ENCODE measurements at places on chromosomes 2 and 18. TPM values are rescaled to one million over a fixed set of nuclear protein-coding genes. Genes with fewer than 3 reads are reported as not detected.

The SCYGR4 gene
- polyA plus RNA-seq: not detected

The CPO gene
- 1.0 TPM for polyA plus RNA-seq

The ANKRD62 gene
- 0.06 TPM for polyA plus RNA-seq

The KCNJ3 gene
- polyA plus RNA-seq: 7.0 TPM

The TANC1 gene
- polyA plus RNA-seq: 59.6 TPM

The MAPK4 gene
- polyA plus RNA-seq: 8.5 TPM

The REG3A gene
- not detected for polyA plus RNA-seq

The RAMP1 gene
- 7.3 TPM for polyA plus RNA-seq

The NYAP2 gene
- 0.08 TPM for polyA plus RNA-seq

The NT5DC4 gene
- polyA plus RNA-seq: 0.13 TPM

The CYTIP gene
- 1.7 TPM for polyA plus RNA-seq

The ELOA2 gene
- polyA plus RNA-seq: 0.13 TPM

The BCL11A gene
- 15.3 TPM for polyA plus RNA-seq

The ATP8B1 gene
- 26.1 TPM for polyA plus RNA-seq

- DNase-seq: no peak
These were observed 4.1 kb upstream of the PRR30 start for GRCh38 chr2:27143285-27143684.

- no peak for DNase-seq
These were observed 344.3 kb upstream of the KCNH7 start for GRCh38 chr2:163182764-163183354.

- no peak for DNase-seq
These were observed 390.6 kb upstream of the PKDCC start for GRCh38 chr2:41657226-41657625.

DNA sequence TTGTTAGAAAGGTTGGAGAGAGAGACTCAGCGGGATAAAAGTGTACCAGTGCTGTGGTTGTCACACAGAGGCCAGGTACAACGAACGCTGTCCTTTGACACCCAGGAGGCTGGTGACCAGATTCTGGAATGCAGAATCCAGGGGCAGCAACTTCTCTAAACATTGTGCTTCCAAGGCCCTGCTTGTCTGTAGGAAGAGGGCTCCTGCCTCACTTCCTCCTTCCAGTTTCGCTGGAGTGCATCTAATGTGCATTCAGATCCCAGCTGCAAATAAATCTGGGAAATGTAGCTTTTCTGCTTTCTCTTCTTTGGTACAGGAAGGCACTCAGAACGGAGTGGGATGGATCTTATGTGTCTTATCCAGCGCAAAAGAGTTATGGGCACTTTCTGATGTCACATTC lies 171.8 kb upstream of the ATP5MC3 start:
- DNase-seq: no peak

- no peak for DNase-seq
These were observed 32.5 kb upstream of the ACAA2 start for GRCh38 chr18:49845629-49846360.

- DNase-seq: no peak
These were observed 443.8 kb upstream of the POU3F3 start for GRCh38 chr2:104410136-104410535.

DNA sequence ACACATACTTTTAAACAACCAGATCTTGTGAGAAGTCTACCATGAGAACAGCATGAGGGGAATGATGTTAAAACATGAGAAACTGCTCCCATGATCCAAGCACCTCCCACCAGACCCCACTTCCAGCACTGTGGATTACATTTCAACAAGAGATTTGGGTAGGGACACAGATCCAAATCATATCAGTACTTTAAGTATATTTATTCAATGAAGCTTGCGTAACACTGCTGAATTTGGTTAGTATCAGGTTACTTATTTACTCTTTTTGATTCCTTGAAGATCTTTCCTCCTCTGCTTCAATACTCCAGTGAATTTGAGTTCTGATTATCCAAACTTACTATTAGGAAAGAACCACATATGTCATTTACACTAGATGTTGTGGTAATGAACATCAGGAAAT lies 418.6 kb downstream of the PIK3C3 start:
- DNase-seq: no peak

- DNase-seq: no peak
These were observed 16.3 kb downstream of the NRP2 start for GRCh38 chr2:205698286-205699268.

DNA sequence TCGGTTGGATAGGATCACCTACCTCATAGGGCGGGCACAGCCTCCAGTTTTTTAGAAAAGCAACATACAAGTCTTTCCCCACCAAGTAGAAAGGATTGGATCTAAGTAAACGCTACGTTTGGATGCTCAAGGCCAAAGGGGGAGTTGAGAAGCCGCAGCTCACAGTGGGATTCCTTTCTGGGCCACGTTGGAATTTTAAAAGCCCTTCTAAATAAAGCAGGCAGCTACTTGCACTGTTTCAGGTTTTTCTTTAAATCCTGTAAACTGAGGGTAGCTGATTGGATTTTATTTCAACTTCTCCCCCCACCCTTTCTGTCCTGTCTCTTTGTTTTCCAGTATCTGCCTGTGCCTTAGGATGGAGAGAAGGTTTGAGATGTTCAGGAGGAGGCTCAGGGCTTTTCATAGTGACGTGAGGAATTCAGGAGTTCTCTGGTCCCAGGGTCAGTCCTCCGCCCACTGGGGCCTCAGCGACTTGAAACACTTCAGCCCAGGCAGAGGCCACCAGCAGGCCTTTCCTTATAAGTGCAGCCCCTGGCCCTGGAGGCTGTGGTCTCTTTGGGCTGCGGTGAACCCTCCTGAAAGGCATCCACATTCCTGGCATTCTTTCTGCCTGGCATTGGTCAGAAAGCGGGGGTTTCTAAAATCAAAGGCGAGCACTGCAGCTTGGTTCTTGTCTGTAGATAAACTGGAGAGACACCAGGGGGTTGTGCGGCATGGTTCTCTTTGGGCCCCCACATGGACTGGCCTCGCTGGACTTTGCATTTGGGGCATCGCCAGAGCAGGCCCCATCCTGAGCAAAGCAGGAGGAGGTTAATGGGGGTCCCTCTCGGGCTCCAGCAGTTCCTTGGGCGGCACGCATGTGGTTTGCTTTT lies 44.5 kb downstream of the SH3BP4 start:
- DNase-seq: no peak

DNA sequence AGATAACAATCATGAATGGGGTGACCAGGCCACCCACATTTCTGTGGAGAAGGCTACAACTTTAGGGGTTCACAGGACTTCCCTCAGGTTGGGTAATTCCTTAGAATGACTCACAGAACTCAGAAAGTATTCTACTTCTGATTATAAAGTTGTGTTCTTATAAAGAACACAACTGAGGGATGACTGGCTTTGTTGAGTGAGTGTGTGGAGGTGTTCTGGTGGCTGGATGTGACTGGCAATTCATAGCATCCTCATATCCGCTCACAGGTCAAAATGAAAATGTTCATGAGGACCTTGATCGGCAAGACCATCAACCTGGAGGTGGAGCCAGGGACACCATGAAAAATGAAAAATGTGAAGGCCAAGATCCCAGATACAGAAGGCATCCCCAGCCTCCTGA lies 143.3 kb upstream of the CAB39 start:
- no peak for DNase-seq

- no peak for DNase-seq
These were observed 67.1 kb downstream of the PXDN start for GRCh38 chr2:1676913-1677820.

DNA sequence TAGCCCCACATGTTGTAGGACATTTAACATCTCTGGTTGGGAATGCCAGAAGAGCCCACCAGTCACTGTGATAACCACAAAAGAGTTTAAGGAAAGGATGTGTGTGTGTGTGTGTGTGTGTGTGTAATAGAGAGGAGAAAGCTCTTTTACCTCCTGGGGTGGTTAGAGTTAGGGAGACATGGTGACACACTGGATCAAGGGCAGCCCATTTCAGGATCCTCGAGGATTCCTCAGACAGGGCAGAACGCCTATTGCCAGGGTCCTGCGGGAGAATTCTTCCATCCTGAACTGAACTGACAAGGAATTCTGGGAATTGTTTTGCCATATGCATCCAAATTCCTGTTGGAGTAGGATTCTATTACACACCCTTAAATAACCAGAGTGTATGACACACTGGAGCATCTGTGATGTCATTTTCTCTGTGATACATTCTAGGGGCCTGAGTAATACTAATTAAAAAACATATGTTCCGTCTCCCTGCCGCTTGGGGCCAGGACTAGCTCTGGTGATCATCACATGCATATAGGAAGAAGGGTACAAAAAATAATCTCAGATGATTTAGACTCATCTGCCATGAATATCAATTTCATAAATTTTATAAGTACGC lies 156.4 kb upstream of the MMADHC start:
- DNase-seq: no peak

DNA sequence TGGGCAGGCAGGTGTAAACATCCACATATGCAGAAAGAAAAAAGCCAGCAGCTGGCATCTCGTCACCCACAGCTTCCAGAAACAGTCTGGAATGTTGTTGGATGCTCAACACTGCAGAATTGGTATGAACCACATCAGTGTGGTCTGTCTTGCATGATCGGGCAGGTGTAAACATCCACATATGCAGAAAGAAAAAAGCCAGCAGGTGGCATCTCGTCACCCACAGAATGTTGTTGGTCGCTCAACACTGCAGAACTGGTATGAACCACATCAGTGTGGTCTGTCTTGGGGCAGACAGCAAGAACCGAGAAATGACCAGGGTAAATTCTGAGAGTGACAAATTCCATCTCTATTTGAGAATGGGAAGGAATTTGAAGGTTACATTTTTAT lies 39.6 kb downstream of the DOCK10 start:
- DNase-seq: no peak

GRCh38 chr18:2881088-2881839 lies 34.5 kb downstream of the EMILIN2 start:
- no peak for DNase-seq

DNA sequence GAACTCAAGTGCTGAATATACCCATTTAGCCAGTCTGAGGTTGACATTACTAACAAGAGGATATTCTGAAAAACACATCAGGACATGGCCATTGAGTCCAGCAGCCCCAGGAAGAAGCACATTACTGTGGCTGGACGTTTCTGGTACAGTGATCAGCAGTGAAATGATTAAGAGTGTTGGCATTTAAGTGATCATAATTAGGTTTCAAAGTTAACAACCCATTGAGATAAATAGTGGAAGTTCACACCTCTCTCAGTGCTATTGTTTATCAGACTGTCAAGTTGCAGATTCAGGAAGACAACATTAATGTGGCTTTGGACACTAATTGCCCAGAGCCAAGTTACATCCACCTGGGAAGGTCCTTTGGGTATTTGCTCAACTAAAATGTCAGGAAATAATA lies 139.5 kb upstream of the GAREM1 start:
- peak; percentile 47 for DNase-seq

GRCh38 chr2:137983581-137983980 lies 19.3 kb downstream of the HNMT start:
- DNase-seq: no peak

DNA sequence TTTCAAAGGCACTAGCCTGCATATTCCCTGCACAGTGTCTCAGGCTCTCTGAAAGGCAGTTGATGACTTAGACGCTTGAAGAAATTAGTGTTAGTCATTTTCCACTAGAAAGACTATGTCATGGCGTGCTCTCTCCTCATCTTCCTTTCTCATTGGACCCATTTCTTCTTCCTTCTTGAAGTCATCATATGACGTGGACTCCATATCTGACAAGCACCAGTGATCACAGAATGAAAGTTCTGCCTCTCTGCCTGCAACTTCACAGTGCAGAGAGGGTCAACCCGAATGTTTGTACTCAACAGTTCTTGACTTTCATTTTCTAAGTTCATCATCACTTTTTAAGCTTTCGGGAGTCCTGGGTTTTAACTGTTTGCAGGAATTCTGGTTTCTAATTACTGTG lies 63.7 kb upstream of the CYRIA start:
- DNase-seq: no peak

DNA sequence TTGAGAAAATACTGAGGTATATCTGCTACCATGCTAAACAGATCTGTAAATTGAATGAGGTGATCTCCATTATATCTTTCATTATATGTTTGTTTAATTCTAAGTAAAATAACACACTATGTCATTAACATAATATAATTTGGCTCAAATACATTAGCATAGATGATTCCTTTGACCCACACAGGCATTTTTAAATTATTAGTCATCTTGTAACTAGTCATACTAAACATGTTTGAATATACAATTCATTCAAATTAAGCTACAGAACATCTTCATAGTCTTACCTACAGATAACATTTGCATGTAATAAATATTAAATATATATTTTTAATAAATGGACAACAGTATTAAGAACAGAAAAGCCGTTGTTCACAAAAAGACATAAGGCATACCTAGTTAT lies 52.7 kb upstream of the KYNU start:
- DNase-seq: no peak

DNA sequence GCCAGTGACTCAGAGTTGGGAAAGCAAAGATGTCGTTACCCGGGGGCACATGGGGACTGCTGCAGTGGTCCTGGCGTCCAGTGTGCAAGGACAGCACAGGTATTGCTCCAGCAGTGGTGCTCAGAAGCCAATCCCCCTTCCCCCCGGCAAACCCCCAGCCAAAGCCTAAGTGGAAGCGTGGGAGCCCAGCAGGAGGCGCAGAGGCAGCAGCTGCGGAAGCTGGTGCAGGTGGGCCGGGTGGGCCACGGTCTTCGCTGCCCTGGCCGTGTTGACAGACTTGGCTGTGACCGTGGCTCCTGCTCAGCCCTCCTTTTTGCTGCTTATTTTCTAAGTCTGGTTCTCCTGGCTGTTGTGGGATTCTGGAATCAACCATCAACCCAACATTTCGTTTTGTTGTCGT lies 369.8 kb upstream of the ST6GAL2 start:
- DNase-seq: no peak

DNA sequence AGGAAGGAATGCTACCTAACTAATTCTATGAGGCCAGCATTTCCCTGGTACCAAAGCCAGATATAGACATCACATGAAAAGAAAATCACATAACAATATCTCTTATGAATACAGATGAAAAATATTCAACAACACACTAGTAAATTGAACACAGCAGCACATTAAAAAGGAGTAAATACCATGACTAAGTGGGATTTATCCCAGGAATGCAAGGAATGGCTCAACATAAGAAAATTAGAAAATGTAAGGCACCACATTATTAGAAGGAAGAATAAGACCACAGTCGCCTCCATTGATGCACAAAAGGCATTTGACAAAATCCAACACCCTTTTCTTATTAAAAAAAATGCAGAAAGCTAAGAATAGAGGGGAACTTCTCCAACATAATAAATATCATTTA lies 133.9 kb downstream of the TTC32 start:
- DNase-seq: no peak

DNA sequence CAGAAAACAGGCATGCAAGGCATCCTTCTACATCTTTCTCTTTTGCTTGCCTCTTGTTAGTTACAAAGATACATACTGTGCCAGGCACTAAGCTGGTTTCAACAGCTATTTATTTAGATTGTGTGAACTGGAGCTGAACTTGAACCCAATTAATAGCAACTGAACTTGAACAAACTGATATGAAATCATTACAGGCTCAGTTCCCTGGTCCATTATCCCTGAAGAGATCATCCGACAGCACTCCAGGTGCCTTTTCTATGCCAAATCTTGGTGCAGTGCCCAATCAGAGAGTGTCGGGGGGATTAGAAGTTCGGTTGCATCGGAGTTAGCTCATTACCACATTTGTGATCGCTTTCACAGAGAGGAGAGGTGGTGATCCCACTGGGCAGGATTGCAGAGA lies 477.6 kb downstream of the PARD3B start:
- no peak for DNase-seq

- no peak for DNase-seq
These were observed 105.2 kb upstream of the YWHAQ start for GRCh38 chr2:9736021-9736420.

Measured in left renal cortex interstitium (tissue), 4 donors.